Natural killer cell (primary cell): ENCODE measurements at places on chromosomes 12 and 14. TPM values are rescaled to one million over a fixed set of nuclear protein-coding genes. Genes with fewer than 3 reads are reported as not detected.

DNA sequence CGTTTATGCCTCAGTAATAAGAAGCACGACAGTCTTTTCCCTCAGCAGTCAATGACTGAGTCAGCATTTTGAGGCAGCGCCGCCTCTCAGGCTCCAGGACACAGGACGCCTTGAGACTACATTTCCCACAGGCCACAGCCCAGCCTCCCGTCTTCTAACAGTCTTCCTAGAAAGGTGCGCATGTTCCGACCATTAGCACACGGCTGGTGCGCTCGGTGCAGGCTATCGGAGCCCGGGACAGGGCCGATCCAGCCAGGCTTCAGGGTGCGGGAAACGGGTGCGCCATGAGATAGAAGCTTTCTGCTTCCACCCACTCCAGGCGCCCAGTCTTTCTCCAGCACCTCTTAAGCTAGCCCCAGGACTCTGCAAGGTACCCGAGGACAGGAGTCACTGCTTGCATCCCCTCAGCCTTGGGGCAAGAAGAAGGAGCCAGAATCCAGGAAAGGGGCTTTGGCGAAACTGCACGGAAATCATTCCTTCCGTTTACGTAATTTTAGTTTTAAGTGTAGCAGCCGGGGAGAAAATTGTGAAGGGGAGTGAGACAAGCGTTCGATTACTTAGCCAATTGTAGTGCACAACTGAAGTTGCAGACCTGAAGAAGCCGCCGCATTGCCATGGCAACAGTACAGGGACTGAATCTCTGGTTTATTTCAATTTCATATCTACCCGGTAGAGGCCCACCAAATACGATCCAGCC lies 54.0 kb downstream of the ZNF641 start:
- DNase-seq, result no peak

GRCh38 chr12:65999564-66000280 lies 130.8 kb downstream of the LLPH start:
- no peak for DNase-seq

DNA sequence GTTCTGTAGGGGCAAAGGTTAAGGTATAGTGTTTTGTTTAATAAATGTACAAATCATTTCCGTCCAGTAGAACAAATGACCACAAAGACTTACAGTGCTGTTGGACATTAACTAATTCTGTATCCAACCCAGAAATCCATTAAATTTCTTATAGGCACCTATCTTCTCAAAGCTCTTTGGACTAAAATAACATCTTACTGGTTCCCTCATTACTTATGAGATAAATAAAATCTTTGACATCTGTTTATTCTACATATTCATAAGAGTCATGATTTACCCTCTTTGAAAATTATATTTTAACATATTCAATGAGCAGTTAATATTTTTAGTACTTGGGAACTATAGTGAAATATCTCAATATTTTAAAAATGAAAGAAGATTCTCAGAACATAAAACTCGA lies 102.7 kb upstream of the G2E3 start:
- DNase-seq, result no peak

GRCh38 chr14:103543721-103544387 lies 14.9 kb downstream of the TRMT61A start:
- DNase-seq, result no peak

GRCh38 chr14:59852350-59852749 lies 18.2 kb downstream of the RTN1 start:
- DNase-seq, result no peak

- no peak for DNase-seq
These were observed 108.6 kb upstream of the CCDC196 start for GRCh38 chr14:66377574-66377973.

DNA sequence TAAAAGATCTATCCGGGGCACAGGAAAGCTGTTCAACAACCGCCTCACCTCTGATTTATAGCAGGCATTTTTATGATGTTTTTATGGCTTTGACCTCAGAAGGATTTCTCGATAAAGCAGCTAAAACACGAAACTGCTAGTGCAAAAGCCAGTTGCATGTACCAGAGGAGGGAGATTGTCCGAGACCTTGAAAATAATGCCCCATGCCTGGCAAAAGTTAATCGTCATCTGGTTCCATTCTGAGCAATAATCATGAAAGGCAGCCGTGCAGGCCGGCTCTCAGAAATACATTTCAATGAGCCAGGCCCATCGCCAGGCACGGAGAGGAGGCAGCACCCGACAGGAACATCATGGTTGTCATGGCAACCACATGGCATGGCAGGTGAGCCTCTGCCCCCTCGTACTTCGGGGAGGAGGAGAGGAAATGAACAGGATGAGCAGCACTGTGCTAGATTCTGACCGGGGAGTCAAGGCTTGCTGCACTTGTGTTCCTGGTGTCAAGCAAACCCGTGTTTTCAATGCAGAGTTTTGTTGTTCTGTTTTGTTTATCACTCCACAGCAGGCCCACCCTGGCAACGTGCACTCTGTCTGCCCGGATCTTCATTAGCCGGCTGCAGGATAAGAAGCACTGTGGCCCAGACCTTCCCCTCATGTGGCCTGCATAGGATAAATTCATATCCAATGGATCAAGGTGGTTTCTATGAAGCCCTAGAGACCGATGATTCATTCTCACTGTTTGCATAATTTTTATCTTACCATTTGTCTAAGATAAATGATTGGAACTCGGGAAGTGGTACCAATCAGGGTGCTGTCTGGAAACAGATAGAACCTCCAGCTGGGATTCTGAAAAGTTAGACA lies 160.2 kb downstream of the RIMBP2 start:
- DNase-seq, result no peak

The SINHCAF gene
- total RNA-seq, result 55.0 TPM

The PMCH gene
- total RNA-seq, result not detected

The PLEKHH1 gene
- total RNA-seq, result not detected

The RAPGEF3 gene
- 0.73 TPM for total RNA-seq

The WNT1 gene
- 1.1 TPM for total RNA-seq

The OR4E2 gene
- not detected for total RNA-seq
